ENCODE measurements at places on chromosomes 1 and 21.

- no peak for DNase-seq
These were observed 387.5 kb downstream of the USP25 start for GRCh38 chr21:16117331-16117730.

DNA sequence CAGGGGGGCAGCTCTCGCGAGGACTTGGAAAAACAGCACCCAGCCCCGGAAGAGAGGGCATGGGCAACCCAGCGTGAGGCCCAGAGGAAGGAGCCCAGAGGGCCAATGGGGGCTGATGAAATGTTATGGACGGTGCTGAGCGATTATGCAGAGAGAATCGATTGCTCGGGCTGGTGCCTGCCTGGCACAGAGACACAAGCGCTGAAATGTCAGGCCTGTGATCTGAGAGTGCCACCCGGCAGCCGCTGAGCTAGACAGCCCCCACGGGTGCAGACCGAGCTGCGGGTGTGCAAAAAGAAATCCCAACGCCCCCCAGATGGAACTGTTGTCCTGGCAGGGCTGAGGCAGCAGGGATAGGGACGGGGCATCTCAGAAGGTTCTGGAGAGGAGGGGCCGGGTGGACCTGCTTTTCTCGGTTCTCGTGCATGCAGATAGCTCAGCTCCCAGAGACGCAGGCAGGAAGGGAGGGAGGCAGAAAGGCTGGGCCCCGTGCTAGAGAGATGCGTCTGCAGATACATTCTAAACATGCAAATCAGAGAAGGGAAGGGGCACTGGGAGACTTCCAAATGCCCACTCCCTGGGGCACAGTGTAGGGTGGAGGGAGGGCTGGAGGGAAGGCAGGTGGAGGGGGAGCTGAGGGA is 41.5 kb downstream of the TAS1R2 start:
- DNase-seq, result no peak

DNA sequence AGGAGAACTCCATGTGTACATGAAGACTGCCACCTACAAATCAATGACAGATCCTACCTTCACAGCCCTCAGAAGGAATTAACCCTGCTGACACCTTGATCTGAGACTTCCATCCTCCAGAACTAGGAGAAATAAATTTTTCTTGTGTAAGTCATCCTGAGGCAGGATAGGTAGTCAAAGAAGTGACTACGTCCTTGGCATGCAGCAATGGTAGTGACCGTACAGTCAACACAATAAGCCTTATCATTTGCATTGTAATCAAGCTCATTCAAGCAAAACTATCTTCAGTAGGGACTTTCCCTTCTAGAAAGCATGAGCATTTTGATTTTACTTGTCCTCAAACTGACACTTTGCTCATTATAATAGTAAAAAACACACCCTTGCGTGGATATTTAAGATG is 64.0 kb upstream of the KCNK1 start:
- DNase-seq, result no peak

GRCh38 chr21:19684328-19684727 is 1280.7 kb upstream of the TMPRSS15 start:
- DNase-seq, result no peak

DNA sequence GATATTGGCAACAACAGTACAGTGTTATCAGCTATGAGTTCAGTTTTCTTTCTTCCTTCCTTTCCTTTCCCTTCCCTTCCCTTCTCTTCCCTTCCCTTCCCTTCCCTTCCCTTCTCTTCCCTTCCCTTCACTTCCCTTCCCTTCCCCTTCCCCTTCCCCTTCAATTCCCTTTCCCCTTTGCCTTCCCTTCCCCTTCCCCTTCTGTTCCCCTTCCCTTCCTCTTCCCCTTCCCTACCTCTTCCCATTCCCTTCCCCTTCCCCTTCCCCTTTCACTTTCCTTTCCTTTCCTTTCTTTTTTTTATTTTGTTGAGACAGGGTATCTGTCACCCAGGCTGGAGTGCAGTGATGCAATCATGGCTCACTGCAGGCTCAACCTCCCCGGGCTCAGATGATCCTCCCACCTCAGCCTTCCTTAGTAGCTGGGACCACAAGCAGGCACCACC is 72.3 kb upstream of the CAPZB start:
- no peak for DNase-seq

- no peak for DNase-seq
These were observed at the start of gene FOXD3 for GRCh38 chr1:63322114-63322943. Gene FOXD3 (plus strand): TSS chr1:63322567. CDS start chr1:63323059, 492 bp downstream.

- no peak for DNase-seq
These were observed 236.4 kb upstream of the BEND5 start for GRCh38 chr1:49013079-49013478.

- no peak for DNase-seq
These were observed 146.4 kb downstream of the PRDM16 start for GRCh38 chr1:3215198-3216014.

DNA sequence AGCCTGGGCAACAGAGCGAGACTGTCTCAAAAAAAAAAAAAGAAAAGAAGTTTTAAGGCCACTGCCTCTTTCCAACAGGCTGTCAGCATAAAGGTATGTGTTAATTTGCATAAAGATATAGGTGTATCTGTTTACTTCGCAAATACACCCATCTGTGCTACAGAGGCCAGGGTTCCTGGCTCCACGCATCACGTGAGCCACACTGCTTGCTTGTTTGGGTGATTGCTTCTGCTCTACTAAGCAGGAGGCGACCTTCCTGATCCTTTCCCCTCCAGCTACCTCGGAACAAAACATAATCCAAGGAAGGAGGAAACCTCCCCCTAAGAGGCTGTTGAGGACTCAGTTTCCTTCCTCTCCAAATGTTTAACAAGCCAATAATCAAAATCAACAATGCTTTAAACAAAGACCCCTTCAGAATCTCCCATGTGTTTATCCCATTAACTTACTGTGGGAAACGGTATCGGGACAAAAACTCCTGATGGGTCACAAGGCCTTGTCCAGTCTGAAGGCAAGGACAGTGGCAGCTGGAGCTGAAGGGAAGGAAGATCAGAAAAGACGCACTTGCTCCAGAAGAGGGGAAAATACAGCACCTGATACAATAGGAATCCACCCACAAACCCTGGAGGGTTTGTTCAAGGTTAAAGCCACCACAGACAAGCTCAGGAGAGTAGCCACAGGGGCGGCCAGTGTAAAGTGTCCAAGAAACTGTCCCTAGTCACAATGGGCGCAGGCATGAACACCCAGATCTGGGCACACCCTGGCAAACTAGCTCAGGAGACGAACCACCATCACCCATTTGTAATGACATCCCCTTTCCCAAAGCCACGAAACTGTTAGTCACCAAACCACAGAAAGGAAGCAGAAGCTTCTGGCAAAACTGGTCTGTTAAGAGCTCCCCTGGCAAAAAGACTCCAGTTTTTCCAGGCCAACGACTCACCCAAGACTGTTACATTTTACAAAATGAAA is 17.2 kb downstream of the CTNNBIP1 start:
- DNase-seq, result no peak

DNA sequence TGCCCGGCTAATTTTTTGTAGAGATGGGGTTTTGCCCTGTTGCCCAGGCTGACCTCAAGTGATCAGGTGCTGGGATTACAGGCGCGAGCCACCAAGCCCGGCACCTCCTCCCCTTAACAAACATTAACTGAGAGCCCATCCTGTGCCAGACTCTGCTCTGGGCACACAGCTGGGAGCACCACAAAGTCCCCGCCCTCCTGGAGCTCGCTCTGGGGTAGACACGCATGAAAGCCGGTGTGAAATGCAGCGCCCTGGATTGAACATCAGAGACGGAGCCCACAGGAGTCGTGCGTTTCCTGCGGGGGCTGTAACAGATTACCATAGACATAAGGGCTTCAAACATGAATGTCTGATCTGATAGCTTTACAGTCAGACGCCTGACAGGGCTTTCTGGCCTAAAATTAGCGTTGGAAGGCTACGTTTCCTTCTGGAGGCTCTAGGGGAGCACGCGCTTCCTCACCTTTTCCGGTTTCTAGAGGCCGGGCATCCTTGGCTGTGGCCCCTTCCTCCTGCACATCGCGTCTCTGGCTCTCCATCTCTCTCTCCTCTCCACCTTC is 14.3 kb downstream of the SLC27A3 start:
- DNase-seq, result no peak

DNA sequence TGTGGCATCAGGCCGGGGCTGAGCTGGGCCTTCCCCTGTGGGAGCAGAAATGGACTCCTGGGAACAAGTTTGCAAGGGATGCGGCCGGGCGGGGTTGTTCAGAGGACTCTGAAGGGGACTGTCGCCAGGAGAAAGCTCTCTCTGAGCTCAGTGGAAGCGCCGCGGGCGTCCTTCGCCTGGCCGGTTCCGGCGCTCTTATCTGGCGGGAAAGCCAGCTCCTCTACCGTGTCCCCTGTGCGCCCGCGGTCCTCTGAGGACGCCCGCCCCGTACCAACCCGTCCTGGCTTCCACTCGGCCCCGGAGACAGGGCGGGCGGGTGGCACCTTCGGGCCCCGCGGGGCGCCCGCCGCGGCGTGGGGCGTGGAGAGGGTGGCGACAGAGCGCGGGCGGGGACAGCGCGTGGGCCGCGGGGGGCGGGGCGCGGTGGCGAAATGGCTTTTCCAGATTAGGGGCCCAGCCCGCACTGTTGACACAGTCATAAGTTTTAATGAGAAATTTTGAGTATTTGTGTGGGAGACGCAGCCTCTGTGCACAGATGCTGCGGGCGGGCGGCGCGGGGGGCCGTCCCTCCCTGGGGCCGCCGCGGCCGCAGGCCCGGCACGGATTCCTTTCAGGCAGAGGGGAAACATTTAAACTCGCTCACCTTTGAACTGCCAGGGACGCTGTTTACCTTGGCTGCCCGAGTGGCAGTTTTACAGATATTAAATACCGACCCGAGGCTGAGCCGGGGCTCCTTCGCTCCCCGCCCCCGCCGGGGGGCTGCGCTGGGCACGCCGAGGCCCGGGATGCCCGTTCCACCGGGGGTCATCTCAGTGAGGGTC is 70.2 kb downstream of the FOXD2 start:
- DNase-seq, result no peak

GRCh38 chr1:184253921-184254320 is 132.9 kb upstream of the C1orf21 start:
- DNase-seq, result no peak

DNA sequence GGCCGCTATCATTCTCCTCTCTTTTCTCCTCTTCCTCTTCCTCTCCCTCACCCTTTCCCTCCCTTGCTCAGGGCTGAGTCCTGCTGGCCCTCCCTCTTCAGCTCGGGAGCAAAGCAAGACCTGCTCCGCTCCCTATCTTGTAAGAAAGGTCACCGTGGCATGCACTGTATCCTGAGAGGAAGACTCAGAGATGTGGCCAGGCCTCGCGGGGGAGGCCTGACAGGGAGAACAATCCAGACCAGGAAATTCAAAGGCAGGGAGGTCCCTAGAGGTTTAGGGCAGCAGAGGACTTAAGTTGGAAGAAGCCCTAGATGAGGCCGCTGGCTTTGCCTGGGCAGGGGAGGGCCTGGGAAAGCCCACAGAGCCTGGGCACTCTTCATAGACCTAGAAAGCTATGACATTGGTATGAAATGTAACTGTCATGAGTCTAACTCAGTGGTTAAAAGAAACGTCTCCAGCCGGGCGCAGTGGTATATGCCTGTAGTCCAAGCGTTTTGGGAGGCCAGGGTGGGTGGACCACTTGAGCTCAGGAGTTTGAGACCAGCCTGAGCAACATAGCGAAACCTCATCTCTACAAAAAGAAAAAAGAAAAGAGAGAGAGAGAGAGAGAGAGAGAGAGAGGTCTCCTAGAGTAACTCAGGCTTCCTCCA is 14.6 kb upstream of the PTAFR start:
- DNase-seq, result no peak

- no peak for DNase-seq
These were observed 38.5 kb downstream of the MSTO1 start for GRCh38 chr1:155648207-155649147.

DNA sequence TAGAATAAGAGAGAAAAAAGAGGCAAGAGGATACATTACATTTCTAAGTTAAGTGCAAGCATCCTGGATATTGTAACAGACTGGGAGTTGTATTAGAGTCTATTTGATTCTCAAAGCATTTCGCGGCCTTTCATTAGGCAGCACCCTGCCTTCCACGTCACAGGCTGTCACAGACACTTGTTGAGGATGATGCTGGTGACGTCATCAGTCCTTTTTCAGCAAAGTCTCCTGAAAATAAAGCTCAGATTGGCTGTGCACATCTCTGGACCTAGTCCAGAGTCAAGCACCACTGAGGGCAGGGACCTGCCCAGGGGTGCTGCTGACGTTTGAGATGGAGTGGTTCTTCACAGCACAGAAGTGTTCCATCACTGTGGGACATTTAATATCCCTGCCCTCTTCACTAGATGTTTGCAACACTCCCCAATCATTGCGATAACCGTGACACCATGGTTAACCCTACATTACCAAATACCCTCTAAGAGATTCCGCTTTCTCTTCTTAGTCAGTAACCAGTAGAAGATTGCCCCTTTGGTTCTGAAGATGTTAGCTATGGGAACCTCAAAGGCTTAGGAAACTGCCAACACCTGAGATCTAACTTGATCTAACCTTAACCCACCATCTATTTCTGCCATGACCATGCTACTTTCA is 72.7 kb upstream of the F3 start:
- DNase-seq, result no peak

DNA sequence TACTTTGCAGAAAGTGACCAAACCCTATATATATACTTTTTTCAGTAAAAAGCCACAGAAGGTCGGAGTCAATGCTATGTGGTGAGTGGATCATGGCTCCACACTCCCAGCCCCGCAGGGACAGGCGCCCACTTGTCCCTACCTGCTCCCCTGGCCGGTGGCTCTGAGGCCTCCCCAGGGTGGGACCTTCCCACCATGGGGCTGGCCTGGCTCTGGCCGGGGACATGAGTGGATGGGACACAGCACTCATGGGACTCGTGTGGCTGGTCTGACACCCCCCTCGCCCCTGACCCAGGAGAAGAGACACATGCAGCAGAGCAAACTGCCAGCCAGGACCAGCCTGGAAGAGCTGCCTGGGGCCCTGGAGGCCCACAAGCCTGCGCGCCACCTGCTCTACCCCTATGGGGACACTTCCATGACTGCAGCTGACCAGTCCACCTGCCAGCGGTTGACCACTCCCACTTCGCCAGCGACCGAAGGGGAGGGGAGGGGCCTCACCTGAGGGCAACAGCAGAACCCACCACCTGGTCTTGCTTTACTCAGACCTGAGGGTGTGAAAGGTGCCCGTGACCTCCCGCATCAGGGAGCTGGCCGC is 2.2 kb downstream of the SPATC1L start:
- no peak for DNase-seq

GRCh38 chr1:200468264-200469001 is 58.6 kb upstream of the ZNF281 start:
- DNase-seq, result no peak

GRCh38 chr1:198549866-198550265 is 9.4 kb upstream of the ATP6V1G3 start:
- DNase-seq, result no peak

GRCh38 chr1:174204697-174205308 is 45.5 kb downstream of the RABGAP1L start:
- no peak for DNase-seq

- DNase-seq, result no peak
These were observed 50.8 kb downstream of the KCNAB2 start for GRCh38 chr1:6096243-6097116.

All from stimulated activated CD4-positive, alpha-beta T cell treated with anti-CD3 and anti-CD28 coated beads, Interleukin-12 subunit alpha, Interleukin-12 subunit beta, amount 100 ng/mL, for 24 hours (primary cell).